HEK293T (cell line): ENCODE measurements at places on chromosomes 2 and 18.

DNA sequence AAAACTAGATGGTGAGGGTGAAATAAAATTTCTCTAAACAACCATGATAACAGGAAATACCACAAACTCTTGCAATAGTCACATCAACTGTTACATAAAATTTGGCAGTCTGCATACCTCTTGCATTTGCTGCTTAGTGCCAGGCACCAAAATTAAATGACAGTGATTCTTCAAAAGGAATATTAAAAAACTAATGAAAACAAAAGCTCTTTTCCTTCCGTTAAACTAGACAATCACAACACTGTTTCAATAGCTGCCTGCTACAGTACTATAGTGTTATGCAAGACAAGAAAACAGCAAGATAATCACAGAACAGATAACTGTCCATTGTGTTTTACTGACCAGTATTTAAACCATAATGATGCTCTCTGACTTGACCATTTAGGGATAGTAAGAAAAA lies 239.0 kb upstream of the SMAD7 start:
- DNase-seq: no peak

- DNase-seq: no peak
Measured at GRCh38 chr18:28602391-28602790, 425.5 kb upstream of the CDH2 start.

- DNase-seq: no peak
Measured at GRCh38 chr18:38792731-38793130, 1227.1 kb upstream of the CELF4 start.

DNA sequence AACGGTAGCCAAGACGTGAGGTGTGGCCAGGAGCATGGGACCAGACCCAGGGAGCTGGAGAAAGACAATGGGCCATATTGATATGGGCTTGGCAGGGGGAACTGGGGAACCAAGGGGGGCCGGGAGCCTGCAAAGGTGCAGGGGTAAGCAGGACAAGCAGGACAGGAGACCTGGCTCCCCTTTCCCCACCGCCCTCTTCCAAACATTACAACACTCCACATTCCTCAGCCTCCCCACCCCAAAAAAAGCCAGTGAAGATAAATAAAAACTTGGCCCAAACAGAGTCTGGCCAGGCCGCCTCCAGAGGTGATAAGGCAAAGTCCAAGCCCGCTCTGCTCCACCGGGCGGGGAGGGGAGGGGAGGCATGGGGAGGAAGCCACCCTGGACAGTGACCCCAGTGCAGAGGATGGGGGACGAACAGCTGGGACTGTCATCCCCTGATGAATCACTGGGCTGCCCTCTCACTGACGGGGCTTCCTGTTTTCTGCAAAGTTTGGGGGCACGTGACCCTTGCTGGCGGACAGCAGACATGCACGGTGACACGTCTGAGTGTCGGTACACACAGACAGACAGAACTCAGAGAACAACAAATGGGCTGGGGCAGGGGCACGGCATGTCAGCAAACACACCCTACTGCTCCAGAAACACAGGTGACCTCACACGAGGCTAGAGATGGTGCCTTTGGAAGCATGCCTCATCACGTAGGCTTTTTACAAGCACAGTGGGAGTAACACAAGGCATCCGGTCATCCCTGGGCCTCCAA lies 100.2 kb downstream of the TNS1 start:
- DNase-seq: no peak

DNA sequence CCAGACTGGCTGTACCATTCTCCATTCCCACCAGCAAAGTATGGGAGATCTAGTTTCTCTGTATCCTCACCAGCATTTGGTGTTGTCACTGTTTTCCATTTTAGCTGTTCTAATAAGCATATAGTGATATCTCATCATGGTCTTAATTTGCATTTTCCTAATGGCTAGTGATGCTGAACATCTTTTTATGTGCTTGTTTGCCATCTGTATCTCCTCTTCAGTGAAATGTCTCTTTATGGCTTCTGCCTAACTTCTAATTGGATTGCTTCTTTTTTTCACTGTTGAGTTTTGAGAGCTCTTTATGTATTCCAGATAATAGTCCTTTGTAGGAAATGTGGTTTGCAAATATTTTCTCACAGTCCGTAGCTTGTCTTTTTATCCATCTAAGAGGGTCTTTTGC lies 18.9 kb upstream of the BIN1 start:
- no peak for DNase-seq

GRCh38 chr2:45647986-45648520 lies 3.4 kb upstream of the PRKCE start:
- DNase-seq: no peak

DNA sequence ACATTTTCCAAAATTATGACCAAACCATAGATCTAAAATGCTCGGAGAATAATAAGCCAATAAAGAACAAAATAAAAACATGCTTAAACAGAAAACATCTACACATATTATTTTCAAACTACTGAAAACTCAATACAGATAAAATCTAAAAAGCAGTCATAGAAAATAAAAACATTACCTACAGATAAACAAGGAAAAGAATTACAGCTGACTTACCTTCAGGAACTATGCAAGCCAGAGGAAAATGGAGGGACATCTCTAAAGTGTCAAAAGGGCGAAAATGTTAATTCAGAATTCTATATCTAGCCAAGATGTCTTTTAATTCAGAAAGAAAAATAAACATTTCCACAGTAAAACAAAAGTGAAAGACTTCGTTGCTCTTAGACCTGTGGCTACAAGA lies 112.9 kb upstream of the GYPC start:
- no peak for DNase-seq

- no peak for DNase-seq
Measured at GRCh38 chr2:620004-620403, 57.2 kb downstream of the TMEM18 start.

DNA sequence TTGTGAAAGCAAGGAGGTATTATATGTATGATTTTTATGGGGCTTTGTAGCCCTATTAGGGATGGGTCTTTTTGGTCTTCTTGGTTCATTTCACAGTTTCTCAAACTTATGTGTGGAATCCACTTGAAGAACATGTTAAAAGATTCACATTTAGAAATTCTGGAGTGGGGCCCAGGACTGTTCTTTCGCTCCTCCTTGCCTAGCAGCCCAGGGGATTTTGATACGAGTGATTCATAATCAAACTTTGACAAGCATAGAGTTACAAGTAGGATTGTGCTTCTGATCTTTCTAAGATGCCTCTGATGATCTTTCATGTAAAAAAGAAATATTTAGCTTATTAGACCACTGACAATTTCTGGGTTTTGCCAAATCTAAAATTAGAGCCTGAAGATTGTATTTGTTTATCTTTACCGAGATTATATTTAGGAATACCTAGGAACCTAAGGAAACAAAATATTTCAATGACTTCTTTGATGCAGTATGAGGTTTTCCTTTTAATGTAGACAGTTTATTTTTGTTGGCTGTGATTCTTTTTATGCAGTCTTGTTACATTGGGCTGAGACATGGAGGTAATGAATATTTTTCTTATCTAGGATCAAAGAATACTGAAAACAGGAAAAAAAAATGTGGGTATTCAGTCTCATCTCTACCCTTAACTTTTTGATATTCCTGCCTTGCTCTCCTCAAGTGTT lies 324.0 kb downstream of the PARD3B start:
- DNase-seq: no peak

DNA sequence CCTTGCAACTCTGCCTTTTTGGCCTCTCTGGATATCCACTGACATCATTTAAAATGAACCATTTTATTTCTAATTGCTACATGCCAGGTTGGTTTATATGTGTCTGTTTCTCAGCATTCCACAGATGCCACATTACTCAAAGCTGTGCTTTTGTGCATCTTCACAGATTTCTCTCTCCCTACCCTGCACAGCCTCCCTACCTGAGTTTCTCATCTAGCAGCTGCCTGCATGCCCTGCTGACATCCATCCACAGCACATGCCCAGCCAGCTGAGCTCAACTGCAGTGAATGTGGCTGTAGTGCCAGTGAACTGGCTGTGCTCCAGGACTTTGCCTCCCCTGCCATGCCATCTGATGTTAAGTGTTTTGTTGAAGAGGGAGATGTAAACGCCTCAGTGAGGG lies 44.5 kb downstream of the PKP4 start:
- no peak for DNase-seq

- no peak for DNase-seq
Measured at GRCh38 chr2:119366161-119366648, 429 bp downstream of the C2orf76 start.

- DNase-seq: no peak
Measured at GRCh38 chr2:61634512-61634911, 96.4 kb upstream of the XPO1 start.

- DNase-seq: no peak
Measured at GRCh38 chr18:80108121-80108536, 933 bp upstream of the ADNP2 start.

DNA sequence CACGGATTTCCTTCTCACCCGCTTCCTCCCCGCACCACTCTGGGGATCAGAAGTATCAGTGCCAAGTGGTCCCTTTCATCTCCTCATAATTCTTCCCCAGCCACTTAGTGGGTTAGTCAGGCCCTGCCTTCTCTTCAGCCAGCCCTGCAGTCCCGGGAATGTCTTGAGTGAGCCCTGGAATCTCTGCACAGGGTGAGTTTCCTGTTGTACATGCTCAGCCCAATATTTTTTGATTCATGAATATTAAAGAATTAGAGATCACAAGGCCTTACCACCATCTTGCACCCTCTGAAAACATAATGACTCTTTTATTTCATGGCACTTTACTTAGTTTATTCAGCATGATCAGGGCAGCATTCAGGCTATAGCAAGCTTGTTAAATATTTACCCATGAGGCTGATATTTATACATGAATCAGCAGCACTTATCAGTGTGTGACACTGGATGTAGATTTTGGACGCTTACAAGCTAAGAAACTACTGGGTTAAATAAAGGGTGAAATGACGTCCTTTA lies 159.4 kb upstream of the FOSL2 start:
- no peak for DNase-seq

DNA sequence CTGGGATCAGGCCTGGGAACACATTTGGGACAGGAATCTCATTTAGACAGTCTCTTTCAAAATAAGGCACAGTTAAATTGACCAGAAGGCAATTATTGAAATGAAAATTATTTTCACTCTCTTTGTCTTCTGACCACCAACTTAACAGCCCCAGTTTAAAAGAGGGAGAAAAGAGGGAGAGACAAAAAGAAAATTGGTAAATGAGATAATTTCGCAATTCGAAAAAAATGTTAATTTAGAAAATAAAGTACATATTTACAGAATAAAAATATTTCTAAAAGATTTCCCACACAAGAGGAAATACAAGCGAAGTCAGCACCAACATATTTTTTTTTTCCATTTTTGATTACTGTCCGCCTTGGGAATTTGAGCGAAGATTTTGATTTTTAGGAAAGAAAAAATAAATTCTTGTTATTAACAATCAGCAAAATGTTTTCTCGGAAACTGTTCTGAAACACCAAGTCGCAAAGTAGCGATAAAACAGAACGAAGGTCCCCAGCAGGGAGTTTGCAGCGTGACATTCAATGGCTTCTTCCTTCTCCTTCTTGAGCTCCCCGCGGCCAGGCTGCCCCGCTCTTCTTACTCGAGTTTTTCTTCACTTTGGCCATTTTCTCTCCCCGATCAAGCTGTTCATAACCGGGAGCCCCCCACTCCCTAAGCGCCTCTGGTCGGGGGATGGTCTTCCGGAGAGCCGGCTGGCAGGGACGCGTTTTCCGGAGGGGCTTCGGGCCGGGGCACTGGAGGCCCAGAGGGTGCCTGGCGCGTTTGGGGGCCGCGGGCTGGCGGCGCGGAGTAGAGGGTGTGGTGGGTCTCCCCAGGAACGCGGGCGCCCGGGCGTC lies 5.0 kb downstream of the SP9 start:
- no peak for DNase-seq

- DNase-seq: no peak
Measured at GRCh38 chr2:169658877-169659276, 35.3 kb downstream of the CFAP210 start.

DNA sequence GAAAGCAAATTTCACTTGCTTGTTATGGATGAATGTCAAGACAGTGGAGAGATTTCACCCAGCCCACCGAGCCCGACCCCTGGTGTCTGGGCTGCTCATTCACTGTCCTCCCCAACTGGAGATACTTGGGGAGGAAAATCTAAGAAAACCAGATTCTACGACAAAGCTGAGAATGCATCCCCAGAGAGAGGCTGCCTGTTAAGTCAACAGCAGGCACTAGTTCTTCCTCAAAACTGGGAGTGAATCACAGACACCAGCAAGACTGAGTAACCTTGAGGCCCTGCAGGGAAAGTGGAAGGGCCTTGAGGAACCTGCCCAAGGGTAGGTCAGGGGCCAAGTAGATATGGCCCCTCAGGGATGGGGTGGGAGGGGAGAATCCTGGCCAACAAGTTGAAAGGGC lies 34.2 kb upstream of the MLPH start:
- DNase-seq: no peak

- DNase-seq: no peak
Measured at GRCh38 chr18:77042583-77042982, 90.0 kb downstream of the MBP start.
